Dorsolateral prefrontal cortex (tissue), 122 donors: ENCODE measurements at places on chromosomes 11 and 22.

- no peak for DNase-seq
Observed at GRCh38 chr22:17803609-17804270, 29.5 kb upstream of the BID start.

DNA sequence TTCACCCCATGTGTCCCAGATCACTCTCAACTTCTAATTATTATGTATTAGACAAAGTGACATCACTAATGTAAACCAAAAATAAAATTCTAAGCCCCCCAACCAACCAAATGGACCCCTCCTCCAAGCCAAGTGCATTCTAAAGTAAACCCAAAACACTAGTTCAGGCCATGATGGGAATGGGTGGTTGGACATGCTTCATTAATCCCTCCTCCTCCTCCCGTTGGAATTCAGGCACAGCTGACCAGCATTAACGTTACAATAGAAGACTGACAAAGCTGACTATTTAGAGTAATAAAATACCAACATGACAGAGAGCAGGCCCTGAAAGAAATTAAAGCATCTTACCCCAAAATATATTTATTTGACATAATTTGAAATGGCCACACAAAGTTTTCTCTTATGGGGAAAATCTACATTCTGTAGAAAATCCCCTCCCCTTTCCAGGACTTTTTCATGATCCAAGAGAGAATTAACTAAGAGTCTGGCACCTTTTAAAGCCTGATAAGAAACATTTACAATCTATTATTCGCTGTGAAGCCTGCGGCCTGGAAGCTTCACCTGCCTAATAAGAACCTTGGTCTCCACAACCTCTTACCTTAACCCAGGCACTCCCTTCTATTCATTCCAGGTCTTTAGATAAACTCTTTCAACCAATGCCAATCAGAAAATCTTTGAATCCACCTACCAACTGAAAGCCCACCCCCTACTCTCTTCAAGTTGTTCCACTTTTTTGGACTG is 948.5 kb upstream of the CCDC90B start:
- DNase-seq, result no peak

- no peak for DNase-seq
Observed at GRCh38 chr22:19129871-19130270, 1.2 kb upstream of the TSSK2 start.

DNA sequence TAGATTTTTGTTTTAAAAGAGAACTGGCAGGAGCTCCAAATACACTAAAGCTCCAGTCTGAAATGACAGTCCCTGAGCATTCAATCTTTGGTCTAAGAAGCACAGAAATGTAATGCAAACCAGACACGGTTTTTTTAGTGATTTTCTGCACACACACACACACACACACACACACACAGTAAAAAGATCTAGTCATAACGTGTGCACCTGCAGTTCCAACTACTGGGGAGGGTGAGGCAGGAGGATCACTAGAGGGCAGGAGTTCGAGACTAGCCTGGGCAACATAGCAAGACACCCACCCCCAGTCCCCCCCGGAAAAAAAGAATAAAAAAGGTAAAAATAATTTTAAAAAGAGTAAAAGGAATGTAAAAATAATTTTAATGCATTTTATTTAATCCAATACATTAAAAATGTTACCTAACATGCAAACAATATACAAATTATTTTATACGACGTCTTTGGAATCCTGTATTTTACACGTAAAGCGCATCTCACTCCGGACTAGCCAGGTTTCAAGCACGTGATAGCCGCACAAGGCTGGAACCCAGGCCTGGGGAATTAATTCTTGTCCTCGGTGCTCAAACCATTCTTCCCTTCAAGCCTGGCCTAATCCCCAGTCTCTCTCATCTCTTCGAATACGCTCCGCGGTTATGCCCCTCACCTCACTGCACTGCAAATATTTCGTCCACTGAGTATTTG is 762 bp upstream of the TBC1D22A start:
- DNase-seq, result no peak

DNA sequence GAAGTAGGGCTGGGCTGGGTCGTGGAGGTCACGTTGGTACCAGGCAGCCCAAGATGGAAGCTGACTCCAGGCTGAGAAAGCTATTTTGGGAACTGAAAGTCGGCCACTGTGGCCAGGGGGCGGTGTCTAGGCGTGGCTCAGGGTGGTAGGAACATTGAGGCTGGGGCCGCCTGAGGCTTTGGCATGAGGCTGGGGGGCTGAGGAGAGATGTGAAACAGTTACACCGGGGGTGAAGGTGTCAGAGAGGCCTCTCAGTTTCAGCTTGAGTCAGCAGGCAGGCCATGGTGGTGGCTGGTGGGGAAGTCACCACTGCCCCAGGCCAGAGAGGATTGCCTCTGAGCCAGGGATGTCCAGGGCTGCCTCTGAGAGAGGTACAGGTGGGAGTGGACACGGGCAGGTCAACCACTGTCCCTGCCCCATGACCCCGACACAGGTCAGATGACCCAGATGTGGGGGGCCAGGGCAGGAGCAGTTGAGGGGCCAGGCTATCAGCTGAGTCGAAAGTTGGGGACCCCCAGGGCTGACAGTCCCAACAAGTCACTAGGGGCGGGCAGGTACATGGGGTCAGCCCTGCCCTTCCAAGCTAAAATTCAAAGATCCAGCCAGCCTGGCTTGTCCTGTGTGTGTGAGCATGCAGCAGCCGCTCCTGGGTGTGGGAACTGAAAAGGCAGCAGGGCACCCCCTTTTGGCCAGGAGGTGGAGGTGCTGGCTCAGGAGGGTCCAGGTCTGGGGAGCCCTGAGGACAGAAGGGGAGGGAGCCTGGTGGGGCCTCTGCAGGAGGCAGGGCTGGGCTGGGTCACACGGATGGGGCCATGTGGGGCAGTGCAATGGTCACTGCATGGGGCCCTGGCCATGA is 7.2 kb downstream of the KCNK7 start:
- no peak for DNase-seq

DNA sequence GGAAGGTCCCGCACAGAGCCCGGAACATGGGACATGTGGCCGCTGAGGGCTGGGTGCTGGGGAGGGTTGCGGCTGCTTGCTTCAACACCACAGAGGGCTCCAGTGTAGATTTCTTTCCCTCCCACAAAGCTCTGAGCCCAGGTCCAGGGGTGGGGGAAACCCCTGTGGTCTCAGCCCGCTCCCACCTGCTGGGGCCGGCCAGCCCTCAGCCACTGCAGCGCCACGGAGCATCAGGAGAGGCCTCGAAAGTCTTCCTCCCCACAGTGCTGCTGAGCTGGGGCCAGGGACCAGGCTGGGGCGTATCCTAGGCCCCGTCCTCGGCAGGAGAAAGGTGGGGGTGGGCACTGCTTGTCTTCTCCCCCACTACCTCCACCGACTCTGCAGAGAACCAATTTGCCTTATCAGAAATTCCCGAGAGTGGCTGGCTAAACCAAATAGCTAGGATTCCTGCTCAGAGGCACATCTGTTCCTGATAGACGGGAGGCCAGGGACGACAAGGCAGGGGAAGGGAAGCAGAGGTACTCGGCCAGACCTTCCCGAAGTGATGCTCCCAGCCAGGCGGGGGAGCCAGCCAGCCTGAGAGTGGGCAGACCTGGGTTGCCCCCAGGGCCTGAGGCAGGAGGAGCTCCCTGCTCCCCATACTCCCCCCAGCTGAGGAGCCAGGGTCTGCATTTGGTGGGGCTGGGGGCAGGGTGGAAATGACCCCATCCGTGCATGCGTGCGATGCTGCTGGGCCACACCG is 18.7 kb downstream of the IGF2 start:
- DNase-seq, result no peak
